ENCODE measurements at places on chromosomes 3 and 15.

GRCh38 chr15:23397779-23398178 is 43.2 kb downstream of the GOLGA8S start:
- no peak for DNase-seq

DNA sequence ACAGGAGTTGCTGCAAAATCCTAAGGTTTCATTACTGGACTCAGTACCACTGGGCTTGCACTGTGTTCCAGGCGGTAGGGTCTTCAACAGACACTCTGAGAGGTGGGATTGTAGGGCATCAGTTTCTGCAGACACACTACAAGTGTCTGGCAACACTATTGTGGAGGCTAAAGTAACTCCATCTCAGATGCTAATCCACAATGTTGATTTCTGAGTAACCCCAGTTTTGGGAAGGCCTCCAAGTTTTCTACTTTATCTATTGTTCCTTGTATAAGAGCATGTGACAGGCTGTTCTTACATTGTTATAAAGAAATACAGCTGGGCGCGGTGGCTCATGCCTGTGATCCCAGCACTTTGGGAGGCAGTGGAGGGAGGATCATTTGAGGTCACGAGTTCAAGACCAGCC is 2.5 kb upstream of the ABHD5 start:
- peak; percentile 82 for DNase-seq

DNA sequence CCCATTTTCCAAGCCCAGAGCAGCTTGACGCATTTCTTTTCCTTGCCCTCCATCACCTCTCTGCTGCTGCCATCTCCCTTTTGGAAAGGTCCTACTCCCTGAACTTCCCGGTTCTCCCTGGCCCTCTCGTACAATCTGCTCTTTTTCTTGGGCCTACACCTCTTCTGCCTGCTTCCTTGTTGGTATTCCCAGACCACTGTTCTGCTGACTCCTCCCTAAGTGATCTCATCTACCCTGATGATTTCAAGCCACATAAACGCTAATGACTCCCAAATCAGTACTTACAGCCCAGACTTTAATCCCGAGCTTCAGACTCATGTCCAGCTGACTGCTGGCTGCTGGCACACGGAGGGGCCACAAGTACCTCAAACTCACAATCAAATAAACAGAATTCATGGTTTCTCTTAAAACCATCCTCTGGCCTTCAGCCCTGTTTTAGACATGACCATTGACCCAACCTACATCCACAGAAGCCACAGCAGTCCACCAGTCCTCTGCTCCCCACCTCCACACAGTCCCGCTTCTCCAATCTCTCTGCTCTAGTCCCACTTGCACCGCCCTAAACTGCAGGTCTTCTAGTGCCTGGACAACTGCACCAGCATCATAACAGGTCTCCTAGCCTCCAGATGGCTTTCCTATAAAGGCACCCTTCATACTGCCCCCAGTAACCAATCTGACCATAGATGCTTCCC is 57.6 kb downstream of the AAGAB start:
- DNase-seq = peak; percentile 88

DNA sequence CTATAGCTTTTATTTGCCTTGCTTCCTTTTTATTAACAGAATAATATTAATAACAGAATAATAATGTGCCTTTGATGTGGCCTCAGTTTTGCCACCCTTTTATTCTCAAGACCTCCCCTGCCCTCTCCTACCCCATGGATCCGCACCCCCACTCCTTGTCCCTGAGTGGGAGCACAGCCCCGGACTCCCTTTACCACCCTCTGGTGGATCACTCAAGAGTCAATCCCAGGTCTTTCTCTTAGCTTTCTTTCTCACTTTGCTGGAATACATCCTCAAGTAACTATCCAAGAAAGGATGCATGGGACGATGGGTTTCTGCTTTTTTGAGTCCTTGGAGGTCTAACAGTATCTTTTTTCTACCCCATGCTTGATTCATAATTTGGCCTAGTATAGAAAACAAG is 63.4 kb downstream of the KLF13 start:
- no peak for DNase-seq

- DNase-seq = peak; percentile 51
Observed at GRCh38 chr3:139519998-139520737, 19.4 kb downstream of the RBP1 start.

GRCh38 chr3:123110976-123111615 is 44.3 kb downstream of the PDIA5 start:
- no peak for DNase-seq

GRCh38 chr3:141795276-141795675 is 32.1 kb downstream of the GRK7 start:
- DNase-seq = no peak

GRCh38 chr3:192915304-192915703 is 2.4 kb downstream of the MB21D2 start:
- DNase-seq = peak; percentile 68

DNA sequence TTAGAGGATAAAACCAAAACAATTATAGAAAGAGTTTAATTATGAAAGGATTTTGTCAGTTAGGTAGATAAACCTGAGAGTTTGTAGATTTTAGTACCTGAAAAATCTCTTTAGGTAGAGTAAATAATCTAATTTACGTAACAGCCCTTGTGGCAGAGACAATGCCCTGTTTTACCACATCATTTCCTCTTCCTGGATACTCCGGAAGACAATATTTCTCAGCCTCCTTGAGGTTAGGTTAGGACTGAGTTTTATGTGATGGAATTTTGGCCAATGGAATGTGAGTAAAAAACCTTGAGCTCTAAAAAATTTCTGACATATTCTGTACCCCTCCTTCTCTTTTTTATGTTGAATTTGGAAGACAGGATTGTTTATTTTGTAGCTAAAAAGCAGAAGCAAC is 50.7 kb upstream of the TPRG1 start:
- no peak for DNase-seq

DNA sequence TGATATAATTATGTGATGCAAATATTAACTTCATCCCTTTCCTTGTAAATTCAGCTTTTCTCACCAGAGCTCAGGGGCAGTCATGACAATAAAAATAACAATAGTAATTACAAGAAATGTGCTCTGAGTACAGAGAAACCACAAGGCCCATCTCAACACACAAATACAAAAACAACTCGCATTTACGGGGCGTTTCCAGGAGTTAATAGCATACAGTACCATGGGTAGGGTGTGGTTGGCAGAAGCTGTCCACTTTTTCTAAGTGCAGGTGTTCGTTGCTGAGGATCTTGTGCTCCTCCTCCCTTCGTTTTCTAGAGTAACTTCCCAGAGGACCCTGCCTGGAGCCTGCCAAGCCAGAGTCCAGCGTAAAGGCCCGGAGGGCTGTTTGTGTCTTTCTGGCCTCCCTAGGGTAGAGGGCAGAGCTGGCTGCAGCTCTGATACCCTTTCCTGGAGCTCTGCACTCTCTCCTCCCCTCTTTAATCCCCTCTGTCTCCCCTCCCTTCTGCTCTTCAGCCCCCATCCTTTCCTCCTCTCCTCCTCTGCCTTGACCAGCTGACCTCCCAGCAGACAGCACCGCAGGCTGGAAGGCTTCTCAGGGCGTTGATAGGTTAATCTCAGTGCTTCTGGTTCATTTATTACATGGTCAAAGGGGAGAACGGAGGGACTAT is 11.4 kb downstream of the SEMA3G start:
- no peak for DNase-seq

- DNase-seq = peak; percentile 31
Observed at GRCh38 chr15:52436981-52437380, 91.7 kb downstream of the MYO5A start.

DNA sequence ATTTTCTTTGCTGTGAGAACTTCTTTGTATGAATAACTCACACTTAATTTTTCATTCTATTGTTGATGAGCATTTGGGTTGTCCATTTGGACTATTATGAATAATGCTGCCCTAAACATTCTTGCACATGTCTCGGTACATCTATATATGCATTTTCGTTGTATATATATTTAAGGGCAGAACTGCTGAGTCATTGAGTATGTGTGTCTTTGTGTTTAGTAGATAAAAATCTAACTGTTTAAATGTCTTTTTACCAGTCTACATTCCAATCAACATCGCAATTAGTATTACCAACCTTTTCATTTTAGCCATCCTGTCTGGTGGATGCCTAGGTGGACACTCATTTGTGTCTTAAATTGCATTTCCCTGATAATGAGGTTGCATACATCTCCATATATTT is 144.4 kb downstream of the UACA start:
- DNase-seq = no peak

- no peak for DNase-seq
Observed at GRCh38 chr15:28978011-28978378, 92.2 kb downstream of the APBA2 start.

GRCh38 chr15:89129123-89129815 is 41.0 kb downstream of the ABHD2 start:
- peak; percentile 46 for DNase-seq

- DNase-seq = no peak
Observed at GRCh38 chr3:81375921-81376320, 385.5 kb downstream of the GBE1 start.

DNA sequence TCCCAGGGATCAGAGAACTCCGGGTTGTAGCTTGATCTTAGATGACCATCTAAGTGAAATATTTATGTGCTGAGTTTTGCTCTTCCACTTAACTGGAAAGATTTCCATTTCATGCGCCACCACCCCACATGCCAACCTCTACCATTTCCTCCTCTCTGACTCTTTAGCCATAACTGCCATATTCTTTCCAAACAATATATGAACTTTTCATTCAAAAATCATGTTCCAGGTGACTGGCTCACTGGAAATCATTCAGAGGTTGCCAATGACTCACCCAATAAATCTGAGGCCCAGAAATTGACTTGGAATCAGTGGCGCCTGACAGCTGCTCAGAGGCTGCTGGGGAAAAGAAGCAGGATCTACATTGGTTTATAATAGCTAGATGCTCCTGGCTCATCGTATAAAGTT is 31.6 kb upstream of the FAM174B start:
- no peak for DNase-seq

DNA sequence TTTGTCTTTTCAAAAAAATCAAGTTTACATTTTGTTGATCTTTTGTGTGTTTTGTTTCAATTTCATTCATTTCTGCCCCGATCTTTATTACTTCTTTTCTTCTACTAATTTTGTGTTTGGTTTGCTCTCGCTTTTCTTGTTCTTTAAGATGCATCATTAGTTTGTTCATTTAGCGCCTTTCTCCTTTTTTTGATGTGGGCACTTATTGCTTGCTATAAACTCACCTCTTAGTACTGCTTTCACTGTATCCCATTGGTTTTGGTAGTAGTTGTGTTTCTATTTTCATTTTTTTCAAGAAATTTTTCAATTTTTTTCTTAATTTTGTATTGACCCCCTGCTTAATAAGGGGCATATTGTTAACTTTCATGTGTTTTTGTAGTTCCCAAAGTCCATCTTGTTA is 34.4 kb downstream of the PRKCI start:
- DNase-seq = no peak

DNA sequence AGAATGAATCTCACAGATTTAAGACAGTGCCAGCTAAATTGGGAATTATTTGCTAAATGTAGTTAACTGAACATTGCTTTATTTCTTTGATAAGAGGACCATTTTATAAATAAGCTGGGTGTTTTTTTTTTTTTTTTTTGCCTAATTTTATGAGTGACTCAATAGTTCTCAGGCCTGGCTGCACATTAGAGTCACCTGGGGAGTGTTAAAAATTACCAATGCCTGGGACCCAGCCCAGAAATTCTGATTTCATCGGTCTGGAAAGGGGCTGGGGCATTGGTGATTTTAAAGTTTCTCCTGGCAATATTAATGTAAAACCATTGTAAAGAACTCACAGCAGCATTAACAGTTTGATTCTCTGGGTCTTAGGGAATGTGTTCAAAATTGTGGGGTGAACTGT is 51.2 kb upstream of the PHLDB2 start:
- DNase-seq = no peak

DNA sequence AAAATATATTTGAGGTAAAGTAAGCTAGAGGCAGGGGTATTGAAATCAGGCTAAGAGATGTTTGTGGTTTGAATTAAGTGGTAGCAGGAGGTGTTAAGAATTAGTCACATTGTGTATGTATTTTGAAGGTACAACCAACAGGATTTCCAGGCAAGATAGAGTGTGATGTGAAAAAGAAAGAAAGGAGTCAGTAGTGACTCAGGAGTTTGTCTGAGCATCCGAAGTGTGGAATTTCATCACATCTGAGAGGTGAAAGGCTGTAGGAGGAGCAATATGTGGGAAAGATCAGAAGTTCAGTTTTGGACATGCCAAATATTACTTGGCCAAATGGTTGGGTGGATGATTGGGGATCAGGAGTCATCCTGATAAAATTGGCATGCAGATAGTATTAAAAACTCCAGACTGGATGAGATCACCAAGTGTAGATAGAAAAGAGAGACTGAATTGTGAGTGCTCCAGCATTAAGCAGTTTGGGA is 32.1 kb upstream of the EBLN2 start:
- peak; percentile 95 for DNase-seq

DNA sequence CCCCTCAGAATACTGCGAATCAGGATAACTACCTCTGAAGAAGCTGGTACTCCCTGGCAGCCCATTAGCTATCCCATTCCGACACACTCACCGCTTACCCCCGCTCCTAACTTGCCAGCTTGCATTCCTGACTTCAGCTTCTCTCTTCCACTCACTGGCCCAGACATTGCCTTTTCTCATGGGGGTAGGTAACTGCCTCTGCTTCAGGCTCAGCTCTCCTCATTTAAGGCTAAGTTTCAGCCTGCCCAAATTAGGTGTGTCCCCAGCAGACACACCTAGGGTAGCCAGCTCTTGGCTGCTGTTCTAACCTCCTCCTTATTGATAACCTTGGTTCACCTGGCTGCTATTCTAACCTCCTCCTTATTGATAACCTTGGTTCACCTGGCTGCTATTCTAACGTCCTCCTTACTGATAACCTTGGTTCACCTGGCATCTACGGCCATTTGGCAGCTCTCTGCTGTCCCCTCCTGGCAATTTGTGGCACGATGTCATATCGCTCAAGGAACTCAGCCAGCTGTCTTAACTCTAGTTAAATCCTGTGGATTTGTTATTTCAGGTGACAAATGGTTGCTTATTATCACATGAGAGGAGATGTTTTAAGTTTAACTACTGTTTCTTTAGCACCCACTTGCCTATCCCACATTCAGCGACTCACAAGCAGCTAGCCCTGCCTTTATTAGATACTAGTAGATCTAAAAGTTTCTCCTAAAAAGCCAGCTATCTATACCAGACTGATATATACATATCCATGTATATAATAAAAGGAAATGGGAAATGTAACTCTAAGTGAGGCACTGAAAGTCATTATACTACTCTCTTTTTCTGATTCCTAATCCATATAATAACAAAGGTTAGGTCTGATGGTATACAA is 106.5 kb upstream of the ACP3 start:
- DNase-seq = no peak

DNA sequence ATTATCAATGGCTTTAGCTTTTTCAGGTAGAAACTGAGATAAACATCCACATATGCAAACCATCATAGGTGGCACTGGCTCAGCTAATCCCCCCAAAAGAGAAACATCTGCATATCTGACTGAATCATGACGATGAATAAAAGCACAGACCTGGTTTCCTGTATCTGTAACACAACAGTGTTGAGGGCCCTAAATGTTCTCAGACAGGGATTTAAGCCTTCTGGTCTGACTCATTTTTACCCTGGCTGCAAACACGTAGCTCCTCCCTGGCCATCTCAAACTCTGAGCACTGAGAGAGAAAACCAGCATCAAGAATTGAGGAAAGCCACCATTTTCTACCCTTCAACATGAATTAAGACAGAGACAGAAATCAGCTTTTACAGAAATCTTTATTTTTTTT is 35.2 kb downstream of the GLB1 start:
- peak; percentile 67 for DNase-seq

All from fibroblast of the aortic adventitia (primary cell).